ENCODE measurements at places on chromosomes 16 and 17.

DNA sequence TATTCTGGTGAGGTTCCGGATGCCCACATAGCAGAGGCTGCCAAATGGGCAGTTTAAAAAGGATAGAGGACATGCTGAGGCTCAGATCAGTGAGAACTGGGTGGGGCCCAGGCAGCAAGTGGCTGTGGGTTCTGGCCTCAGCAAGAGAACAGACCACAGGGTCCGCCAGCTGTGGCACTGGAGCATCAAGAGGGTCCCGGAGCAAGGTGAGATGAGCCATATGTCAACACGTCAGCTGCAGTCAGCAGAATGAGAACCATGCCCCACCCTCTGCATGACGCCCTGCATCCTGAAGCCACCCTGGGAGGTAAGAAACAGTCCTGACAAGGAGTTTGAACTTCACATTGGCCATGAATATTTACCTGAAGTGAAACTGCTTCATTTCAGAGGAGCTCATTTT lies 20.1 kb upstream of the CCL5 start:
- no peak for DNase-seq

DNA sequence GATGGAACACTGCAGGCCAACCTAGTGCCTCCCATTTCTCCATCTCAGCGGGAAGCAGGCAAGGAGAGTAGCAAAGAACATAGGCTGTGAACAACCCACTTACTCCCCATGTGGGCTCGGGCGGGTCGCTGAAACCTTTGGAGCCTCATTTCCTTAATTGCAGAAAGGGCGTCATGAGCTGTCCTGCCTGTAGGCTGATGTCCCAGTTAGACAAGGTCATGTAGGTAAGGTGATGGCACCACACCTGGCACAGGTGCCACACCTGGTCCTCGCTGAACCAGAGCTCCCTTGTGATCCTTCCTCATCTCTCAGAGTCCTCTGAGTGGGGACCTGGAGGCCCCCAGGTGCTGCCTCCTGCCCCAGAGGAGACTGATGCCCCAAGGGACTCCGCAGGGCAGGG lies 22.9 kb downstream of the ABCC3 start:
- no peak for DNase-seq

GRCh38 chr17:78888941-78889518 lies 14.0 kb downstream of the CEP295NL start:
- no peak for DNase-seq

DNA sequence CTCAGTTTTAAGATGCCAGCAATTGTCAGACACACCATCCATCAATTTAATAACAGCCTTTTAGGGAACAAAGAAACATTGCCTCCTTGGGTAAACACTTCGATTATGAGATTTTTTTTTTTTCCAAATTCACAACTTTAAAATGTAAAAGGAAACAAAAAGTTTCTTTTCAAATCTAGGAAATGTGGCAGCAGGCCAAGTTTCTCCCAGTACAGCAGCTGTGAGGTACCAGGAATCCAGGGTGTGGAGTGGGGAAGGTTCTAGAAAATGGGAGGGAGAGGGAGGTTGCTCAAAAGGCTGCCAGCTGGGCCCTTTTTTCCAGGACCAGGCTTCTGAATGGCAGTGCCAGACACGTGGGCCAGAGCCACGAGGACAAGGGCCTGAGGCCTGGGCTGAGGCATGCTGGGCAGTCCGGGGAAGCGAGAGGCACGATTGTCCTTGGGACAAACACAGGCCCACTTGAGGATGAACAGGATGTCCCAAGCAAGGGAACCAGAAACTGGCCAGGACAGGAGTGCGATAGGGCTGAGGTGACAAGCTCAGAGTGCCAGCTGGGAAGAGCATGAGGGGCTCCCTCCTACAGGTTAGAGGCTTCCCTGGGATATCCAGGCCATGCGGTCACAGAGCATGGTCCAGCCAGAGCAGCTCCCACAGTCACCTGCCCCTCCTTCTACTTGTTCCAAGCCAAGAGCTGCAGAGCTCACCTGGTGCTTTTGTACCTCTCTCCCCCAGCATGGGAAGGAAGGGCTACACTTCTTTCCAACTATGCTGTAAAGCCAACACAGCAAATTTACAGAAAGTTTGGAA lies 215.1 kb downstream of the KATNIP start:
- no peak for DNase-seq

DNA sequence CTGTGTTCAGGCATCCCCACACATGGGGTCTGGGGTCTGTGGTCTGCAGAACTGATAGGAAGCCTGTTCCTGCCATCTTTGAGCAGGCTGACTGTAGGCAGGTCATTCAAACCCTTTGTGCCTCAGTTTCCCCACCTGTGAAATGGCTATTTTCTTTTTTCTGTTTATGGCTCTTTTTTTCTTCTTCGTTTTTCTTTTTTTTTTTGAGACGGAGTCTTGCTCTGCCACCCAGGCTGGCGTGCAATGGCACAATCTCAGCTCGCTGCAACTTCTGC lies 72.5 kb downstream of the ABCC6 start:
- DNase-seq = no peak

DNA sequence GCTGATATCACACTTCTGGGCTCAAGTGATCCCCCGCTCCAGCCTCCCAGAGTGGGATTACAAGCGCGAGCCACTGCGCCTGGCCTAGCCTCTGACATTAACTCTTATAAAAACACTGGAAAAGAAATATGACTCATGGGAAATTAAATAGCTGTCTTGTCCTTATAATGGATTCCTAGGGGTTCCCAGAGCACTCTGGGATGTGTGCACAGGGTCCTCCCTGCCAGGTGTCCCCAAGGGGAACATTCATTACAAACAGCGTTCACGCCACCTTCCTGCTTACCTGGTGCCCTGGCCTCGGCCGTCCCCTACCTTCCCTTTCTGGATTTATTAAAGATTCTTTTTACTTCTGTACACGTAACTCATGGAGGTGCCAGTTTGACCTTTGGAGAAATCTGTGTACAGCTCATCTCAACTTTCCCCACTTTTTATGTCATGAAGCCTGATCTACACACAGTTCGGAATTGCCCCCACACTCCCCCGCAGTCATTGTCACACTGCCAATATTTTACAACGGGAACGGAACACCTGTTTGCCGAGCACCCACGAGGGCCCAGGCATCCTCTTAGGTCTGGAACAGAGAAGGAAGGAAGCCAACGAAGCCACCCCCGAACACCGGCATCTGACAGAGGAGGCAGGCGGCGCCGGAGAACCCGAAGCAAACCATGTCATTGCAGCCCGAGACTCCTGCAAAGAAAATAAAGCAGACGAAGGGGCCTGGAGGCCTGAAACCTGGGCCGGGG lies 39.7 kb upstream of the MEAK7 start:
- DNase-seq = no peak

GRCh38 chr17:4539576-4540223 lies 15.5 kb downstream of the MYBBP1A start:
- DNase-seq = no peak

GRCh38 chr17:82974136-82974952 lies 105.1 kb upstream of the METRNL start:
- no peak for DNase-seq

DNA sequence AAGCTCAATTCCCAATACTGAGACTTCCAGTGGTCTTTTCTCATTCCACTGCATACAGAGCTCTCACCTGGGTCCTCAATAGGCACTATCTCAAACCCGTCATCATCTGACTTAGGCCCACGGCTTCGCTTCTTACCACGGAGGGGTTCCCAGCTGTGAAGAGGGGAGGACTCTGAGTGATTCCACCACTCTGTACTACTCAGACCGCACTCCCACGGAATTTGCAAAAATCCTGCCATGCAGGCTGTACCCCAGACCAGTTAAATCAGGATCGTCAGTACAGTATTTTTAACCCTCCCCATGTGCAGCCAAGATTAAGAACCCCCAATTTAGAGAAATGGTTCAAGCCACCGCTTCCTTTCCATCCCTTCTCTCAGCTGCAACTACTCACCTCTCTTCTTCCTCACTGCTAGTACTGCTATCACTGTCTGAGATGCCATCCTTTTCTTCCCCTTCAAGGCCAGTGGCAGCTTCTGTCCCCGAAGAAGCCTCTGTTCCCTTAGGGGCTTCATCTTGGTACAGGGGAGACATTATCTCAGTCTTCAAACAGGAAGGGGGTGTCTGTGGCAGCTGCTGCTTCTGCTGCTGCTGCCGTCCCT lies 6.2 kb upstream of the PSMC5 start:
- DNase-seq = no peak

- DNase-seq = no peak
These were observed 22.9 kb downstream of the RDM1 start for GRCh38 chr17:35907691-35908090.

DNA sequence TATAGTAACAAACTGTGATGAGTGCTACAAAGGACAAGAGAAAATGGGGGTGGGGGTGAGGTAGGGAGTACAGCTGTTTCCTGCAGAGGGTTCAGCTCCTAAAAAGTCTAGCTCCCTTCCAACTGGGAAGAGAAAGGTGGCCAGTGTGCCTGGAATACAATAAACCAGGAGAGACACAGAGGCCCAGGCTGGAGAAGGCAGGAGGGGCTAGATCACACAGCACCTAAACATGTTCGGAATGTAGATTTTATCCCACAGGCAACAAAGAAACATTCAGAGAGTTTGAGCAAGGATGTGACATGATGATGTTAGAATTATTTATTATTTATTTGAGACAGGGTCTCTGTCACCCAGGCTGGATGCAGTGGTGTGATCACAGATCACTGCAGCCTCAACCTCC lies 10.2 kb downstream of the TEX2 start:
- no peak for DNase-seq

- no peak for DNase-seq
These were observed 197.7 kb downstream of the WWOX start for GRCh38 chr16:78297066-78297666.

DNA sequence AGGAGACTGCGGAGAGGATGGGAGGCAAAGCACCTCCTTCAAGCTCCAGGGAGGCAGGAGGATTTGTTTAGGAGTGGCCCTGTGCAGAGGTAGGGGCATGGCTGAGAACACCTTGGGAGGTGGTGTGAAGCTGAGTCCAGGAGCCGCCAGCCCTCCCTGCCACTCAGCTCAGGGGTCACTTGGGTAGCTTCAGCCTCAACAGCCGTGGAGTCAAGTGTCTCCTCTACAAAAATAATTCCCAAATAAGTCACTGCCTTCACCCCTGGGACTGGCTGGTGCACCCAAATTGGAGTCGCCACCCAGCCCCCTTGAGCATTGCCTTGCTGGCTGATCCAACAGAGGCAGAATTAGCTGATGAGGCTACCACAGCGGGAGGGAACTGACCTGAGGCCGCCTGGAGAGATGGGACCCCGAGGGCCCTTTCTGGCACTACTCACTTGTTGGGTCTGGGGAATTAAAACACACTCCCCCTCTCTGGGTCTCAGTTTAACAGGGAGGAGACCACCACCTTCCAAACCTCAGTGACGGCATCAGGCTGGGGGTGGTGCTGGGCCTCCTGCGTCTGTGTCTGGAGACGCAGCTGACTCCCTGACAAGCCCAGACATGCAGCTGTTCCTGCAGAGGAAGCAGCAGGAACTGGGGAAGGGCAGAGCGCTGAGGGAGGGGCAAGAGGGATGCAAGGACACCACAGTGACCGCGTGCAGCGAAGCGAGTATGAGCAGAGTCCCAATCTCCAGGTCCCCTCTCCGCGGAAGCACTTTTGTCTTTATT lies 87.9 kb upstream of the TOB1 start:
- no peak for DNase-seq

DNA sequence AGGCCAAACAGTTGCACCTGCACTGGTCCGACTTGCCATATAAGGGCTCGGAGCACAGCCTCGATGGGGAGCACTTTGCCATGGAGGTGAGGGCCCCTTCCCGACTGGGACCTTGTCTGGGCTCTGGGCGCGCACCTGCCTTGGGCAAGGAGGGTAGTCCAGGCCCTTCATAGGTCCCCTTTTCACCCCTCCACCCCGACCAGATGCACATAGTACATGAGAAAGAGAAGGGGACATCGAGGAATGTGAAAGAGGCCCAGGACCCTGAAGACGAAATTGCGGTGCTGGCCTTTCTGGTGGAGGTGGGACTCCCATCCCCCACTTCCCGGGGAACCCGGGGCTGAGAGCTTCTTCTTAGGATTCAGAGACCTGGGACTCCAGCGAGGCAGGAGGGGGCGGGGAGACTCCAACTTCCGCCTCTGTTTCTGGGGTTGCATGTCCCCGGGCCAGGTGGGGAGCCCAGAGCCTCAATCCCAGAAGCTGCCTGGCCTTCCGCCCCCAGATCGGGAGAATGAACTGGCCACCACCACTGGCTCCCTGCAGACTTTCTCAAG lies 7.8 kb downstream of the CA4 start:
- no peak for DNase-seq

DNA sequence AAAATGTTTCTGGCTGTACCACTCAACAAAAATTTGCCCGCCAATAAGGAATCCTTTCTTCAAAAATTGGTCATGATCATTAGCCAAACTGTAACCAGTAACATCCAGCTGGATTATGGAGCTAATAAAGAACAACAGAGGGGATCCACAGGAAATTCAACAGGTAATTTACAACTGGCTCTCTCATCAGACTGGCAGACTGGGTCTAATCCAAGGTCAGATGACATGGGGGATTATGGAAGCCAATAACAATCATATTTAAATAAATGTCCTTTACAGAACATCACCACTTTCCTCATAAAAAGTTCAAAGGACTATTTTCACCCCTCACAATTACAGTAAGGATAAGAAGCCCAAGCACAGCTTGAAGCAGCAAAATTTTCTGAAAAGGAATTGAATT lies 66.4 kb downstream of the KANSL1 start:
- no peak for DNase-seq

GRCh38 chr16:49497466-49497865 lies 123.9 kb downstream of the C16orf78 start:
- no peak for DNase-seq

- DNase-seq = no peak
These were observed 259.8 kb upstream of the MON1B start for GRCh38 chr16:76931186-76931585.
